ENCODE measurements at places on chromosomes 6 and 20.

GRCh38 chr6:122394016-122394415 is 5.4 kb upstream of the HSF2 start:
- no peak for DNase-seq

- no peak for DNase-seq
These were observed 14.9 kb downstream of the SYCP2L start for GRCh38 chr6:10901770-10902169.

DNA sequence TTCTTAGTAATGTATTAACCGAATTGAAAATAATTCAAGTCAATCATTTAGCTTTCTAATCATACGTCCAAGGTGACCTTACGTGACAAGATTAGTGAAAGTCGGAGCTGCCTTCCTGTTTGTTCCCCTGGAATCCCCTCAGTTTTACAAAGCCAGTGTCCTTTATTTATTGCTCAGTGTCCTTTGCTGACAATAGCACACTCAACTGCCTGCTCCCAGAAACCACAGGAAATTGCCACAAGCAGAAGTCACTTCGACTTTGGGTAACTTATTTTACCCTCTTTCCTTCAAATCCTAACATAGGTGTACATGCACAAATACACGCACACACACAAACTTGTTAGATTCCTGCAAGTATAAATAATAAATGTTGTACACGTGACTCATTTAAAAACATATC is 1167.7 kb upstream of the ADGRB3 start:
- no peak for DNase-seq

DNA sequence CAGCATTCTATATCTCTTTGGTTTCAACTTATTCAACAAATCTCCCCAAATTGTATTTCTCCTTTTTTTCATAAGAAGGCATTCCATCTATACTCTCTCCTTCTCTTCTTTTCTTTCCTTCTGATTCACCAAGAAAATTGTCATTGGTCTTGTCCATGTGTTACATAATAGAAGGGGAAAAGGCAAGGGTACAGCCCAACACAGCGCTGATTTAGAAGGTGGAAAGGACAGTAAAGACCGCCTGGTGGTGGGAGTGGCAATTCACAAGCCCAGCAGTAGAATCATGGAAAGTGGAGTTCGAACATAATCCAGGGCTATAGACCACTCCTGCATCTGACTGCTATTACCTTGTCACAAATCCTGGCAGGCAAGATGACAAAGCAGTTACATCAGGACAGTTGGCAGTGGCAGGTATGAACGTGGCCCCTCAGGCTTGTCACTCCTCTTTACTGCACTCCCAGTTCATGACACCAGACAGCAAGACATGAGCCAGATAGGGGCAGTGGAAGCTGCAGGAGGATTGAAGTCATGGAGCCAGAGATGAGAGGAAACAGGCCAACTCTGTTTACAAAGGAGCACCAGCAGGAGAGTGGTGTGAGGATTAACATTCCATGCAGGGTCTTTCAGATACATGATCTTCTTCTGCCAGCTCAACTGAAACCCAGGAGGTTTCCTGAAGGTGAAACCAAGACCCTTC is 2.1 kb upstream of the TNFAIP3 start:
- DNase-seq: no peak

- DNase-seq: no peak
These were observed 37.8 kb upstream of the CNKSR3 start for GRCh38 chr6:154548130-154548830.

DNA sequence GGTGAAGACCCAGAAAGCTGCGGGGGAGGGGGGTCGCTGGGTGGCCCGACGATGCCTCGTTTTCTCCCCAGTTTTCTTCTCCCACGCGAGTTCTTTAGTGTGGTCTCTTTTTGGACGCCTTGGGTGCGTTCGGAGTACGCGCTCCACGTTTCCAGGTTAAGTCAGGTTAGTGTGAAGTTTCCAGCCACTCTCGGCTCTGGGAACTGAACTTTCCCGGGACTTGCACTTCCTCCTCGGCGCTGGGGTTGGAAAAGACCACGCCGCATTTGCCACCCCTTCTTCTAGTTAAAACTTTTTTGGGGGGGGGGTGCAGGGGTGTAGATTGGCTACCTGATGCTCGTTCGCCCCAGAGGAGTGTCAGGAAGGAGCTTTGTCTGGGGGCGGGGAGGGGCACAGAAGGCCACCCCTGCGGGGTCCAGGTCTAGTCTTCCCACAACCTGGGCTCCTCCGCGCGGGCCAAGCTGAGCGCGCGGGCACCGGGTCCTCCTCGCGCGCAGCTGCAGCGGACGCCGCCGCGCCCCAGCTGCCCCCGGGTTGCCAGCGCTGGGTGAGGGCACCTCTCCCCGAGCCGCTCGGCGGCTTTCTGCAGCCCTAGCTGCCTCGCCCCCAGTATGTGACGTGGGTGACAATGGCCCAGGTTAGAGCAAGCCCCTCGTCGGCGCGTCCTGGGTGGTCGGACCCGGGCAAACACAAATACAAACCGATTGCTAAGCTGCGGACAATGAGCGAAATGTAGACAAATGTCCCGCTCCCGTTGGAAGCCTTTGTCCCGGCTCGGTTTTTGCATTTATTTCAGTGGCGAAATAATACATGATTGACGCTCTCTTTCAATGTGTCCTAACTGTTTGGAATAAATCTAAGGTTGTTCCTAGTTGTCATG is 1.7 kb upstream of the NKX2-2 start:
- DNase-seq: no peak

GRCh38 chr20:15155848-15156401 is 818.5 kb upstream of the FLRT3 start:
- no peak for DNase-seq

GRCh38 chr6:132192631-132193030 is 208.6 kb downstream of the MOXD1 start:
- no peak for DNase-seq

DNA sequence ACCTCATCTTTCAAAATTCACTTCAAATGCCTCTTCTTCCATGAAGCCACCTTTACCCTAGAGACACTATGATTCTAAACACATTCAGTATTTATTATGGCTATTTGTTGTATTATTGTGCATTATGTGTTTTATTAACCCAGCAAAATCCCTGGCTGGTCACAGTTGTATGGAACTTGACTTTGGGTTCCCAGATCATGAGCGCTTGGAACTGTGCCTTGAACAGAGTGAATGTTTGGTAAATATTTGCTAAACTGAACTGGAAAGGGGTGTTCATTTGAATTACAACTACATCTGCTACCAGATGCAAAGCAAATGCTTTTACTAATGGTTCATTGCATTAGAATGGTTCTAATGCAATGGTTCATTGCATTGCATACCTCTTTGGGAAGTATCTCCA is 259.8 kb downstream of the PKHD1 start:
- DNase-seq: no peak

- no peak for DNase-seq
These were observed 1.9 kb upstream of the BMP2 start for GRCh38 chr20:6765469-6766058.

DNA sequence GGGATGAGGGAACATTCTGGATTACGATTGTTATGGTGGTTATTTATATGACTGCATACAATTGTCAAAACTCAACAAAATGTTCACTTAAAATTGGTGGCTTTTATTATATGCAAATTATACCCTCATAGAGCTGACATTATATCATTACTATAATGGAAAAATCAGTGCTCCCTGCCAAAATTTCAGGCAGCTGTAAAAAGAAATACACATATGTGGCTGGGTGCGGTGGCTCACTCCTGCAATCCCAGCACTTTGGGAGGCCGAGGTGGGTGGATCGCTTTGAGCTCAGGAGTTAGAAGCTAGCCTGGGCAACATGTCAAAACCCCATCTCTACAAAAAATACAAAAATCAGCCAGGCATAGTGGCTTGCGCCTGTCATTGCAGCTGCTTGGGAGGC is 75.8 kb upstream of the SULF2 start:
- no peak for DNase-seq

DNA sequence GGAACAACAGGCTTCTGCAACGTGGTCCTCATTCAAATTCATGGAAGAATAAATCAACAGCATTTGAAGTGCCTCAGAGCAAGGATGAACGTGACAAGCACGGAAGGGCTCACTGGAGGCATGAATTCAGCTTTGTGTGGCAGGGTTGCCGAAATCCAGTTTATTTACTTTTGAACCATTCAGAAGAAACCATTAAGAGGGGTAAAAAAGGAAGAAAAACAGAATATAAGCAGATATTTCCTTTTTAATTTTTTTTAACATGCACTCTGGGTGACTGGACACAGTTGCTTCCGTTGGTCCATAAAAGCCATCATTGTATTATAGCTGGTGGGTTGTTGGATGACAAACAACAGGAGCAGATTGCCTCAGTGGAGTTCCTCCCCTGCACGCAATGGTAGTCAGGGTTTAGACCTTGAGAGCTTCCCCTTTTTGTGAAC is 17.3 kb upstream of the SNRPB2 start:
- no peak for DNase-seq

Data from activated naive CD4-positive, alpha-beta T cell (primary cell).